ENCODE measurements at places on chromosomes 3 and 15.
A peak's percentile ranks its signal among the peaks of the same experiment; 100 is the strongest.

GRCh38 chr3:178419071-178419470 lies 117.2 kb upstream of the KCNMB2 start:
- DNase-seq = no peak

DNA sequence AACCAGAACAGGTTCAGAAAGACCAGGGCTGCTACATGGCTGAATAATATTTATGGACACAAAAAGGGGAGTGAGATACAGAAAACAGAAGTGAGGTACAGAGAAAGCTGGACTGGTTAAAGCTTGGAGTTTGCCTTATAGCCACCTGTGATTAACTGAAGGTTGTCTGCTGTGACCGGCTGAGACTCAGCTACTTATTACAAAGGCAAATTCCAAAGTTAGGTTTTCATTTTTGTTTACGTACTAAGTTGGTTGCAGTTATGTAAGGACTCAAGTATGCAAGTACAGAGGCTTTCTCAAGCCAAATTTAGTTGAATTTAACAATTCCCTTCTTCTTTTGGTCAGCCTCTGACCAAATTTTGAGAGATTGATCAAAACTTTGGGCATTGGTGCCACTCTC lies 264.6 kb downstream of the THSD4 start:
- no peak for DNase-seq

GRCh38 chr3:100059472-100059871 lies 54.8 kb downstream of the FILIP1L start:
- DNase-seq = no peak

- DNase-seq = no peak
Measured at GRCh38 chr3:55270976-55271375, 216.1 kb downstream of the WNT5A start.

- DNase-seq = no peak
Measured at GRCh38 chr15:78045189-78045588, 32.3 kb downstream of the TBC1D2B start.

- DNase-seq = no peak
Measured at GRCh38 chr15:32659340-32660155, 18.0 kb downstream of the SCG5 start.

DNA sequence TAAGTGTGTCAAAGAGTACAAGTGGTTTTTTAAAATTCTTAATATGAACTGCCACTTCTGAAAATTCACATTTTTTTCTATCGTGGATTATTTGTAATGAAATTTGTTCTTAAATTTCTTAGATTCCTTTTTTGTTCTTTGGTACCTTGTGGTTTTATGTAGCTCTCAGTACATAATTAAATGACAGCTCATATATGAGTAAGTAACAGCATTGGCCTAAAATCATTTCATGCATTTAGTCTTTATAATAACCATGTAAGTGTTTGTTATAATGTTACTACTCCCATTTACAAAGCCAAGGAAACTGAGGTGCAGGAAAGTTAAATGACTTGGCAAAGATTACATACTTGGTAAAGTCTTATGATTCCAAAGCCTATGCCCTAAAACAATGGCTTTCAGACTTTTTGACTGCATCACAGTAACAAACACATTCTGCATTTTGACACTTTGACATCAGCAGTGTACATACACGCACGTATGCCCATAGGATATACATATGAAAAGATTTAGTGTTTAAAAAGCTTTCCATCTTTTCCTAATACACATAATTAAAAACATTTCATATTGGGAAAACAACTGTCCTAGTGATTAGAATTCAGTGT lies 14.9 kb downstream of the SPRED1 start:
- no peak for DNase-seq

GRCh38 chr3:64612916-64613526 lies 74.8 kb downstream of the ADAMTS9 start:
- no peak for DNase-seq

- DNase-seq = peak; percentile 84
Measured at GRCh38 chr15:79896634-79897379, at the start of gene MTHFS. Gene MTHFS (minus strand): TSS chr15:79897014. CDS start chr15:79896988, 26 bp downstream.

DNA sequence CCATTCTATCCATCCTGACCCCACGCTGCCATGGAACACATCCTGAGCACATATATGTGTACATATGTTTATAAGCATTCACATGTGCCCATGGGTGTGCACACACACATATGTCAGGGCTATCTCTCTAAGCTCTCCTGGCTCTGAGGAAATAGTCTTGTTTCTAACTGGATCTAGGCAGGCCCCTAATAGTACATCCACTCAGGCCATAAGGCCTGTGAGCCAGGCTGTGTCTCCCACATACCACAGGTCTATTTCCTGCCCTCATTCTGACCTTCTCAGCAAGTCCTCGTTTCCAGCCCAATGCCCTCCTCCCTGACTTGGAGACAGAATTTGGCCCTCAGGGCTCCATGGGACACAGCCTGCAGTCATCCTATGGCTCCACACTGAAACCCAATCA lies 284.8 kb upstream of the CTNNB1 start:
- no peak for DNase-seq

DNA sequence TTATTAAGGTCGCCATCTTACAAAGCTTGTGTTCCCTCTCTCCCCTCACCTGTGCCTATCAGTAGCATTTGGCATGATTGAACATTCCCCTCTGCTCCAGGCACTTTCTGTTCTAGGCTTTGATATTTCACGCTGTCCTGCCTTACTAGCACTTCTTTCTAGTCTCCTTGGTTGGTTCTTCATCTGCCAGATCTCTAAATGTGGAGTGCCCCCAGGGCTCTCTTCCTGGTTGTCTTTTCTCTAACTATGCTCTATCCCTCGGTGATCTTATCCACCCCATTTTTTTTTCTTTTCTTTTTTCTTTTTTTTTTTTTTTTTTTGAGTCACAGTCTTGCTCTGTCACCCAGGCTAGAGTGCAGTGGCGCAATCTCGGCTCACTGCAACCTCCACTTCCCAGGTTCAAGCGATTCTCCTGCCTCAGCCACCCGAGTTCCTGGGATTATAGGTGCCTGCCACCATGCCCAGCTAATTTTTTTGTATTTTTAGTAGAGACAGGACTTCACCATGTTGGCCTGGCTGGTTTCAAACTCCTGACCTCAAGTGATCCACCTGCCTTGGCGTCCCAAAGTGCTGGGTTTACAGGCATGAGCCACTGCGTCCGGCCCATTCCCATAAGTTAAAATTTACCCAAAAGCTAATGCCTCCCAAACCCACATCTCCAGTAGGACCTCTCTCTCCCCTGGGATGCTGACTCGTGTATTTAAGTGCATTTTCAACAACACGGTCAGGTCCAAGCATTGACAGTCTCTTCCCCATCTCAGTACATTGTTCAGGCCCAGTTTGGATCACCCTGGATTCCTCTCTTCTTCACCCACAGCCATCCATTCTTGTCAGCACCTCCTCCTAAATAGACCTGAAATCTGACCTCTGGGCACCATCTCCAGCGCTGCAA lies 5.2 kb downstream of the NUSAP1 start:
- no peak for DNase-seq

DNA sequence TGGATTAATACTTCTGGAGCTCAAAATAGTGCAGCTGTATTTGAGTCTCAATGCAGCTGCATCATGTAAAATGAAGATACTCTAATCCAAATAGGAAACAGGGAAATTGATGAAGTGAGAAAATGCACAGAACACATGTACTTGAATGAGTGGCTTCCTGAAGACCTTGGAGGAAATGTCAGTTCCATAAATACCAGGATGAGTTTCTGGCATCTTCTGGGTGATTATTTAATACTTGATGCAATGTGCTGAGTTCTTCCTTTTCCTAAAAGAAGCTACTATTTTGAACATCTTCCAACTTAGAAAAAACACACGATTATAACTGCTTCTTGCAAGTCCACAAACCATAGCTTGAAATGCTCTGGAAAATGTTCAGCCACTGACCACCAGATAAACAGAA lies 162.8 kb downstream of the SLC9A9 start:
- no peak for DNase-seq

DNA sequence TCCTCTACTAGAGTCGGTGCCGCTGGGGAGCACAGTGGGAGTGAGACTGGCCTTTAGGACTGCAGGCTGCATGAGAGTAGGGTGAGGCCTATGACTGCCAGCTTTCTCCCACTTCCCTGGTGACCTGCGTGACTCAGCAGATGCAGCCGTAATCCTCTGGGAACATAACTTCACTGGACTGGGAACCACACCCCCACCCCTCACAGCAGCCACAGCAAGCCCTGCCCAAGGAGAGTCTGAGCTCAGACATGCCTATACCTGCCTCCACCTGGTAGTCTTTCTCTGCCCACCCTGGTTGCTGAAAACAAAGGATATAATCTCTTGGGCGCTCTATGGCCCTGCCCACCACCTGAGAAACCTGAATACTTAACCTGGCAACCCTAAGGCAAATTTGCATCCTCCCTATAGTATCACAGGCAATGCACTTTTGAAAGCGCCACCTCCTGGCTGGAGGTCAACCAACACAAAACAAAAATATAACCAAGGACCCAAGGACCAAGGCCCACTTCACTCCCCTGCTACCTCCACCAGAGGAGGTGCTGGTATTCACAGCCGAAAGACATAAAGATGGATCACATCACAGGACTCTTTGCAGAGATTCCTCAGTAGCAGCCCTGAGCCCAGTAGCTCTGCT lies 308.9 kb downstream of the CTNNB1 start:
- DNase-seq = no peak
